Activated T-helper 1 cell treated with Interleukin-2 at 50 U/mL for 16 hours (primary cell): ENCODE measurements at places on chromosomes 11 and 22.
A peak's percentile ranks its signal among the peaks of the same experiment; 100 is the strongest.

DNA sequence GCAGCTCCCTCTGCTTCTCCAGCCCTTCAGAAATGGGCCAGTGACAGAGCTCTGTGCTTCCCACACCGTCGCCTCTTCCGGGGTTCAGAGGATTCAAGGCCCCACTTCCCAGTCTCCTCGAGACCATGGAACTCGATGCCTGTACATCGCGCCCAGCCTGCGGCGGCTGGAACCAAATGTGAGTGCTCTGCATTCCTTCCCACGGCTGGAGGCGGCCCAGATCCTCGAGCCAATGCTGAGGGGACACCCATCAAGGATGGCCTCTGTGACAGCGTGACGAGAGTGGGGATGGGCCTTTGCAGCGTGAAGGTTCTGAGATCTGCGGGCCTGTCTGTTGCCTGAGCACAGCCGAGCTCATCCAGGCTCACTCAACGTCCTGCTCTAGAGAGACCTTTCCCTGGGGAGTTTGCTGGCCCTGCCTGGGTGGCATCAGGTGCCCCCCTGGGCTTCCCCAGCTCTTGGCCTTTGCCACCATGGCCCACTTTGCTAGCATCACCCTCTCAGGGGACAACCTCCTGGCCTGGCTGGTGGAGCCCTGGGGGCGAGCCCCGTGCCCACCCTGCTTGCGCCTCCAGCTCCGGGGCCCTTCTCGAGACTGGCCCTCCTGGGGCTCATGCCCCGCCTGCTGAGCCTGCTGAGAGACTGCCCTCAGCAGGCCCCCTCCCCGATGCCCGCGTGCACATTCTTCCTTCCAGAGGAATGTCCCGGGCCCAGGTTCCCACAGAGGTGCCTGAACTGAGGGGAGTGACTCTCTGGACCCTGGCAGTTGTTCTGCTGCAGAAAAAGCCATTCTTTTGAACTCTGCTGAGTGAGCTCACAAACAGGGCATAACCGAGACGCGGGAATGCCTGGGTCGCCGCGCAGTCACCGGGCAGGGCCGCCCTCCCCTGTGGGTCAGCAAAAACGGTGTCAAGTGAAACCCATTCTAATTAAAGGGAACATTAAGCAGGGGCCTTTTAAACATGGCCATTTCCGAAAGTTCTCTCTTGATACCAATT, 7.3 kb upstream of the MYEOV start:
- no peak for DNase-seq

DNA sequence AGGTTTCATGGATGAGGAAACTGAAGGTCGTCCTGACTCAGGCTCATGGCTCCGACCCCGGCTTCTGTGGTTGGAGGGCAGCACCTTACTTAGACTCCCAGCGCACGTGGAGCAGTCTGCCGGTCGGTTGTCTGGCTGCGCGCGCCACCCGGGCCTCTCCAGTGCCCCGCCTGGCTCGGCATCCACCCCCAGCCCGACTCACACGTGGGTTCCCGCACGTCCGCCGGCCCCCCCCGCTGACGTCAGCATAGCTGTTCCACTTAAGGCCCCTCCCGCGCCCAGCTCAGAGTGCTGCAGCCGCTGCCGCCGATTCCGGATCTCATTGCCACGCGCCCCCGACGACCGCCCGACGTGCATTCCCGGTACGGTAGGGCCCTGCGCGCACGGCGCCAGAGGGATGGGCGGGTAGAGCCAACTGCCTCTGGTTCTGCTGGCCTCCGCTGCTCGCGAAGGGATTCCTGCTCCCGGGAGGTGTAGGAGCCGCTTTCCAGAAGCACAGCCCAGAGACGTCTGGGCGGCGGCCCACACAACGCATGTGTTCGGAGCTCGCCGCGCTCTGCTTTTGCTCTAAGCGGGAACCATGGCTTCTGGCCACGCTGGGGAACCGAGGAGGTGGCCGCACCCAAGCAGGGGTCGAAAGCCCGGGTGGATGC, at the start of gene LDHA:
TSS of gene LDHA (plus strand) at position 289 of the 653 bp plus-strand sequence. CDS start 2,280 bp downstream, outside the sequence.
- DNase-seq = peak; percentile 97

DNA sequence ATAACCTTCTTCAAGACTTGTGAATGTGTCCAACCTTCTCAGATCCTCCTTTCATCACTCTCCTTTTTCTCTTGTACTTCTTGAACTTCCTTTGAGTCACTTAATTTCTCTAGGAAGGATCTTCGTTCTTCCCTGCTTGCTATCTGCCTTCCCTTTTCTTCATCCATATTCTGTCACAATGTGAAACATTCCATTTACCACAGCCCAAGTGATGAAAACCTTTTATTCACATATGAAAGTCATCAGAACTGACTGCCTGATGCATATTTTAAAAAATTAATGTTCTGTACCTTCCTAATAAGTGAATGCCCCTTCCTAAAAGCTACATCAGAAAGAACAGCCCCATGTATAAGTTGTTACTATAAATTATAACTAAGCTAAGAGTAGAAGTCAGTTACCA, 520.4 kb upstream of the LUZP2 start:
- no peak for DNase-seq

GRCh38 chr11:125165843-125166763, 1.6 kb downstream of the PKNOX2 start:
- no peak for DNase-seq
